D341Med (cell line): ENCODE measurements at places on chromosomes 12 and 14.
A peak's percentile ranks its signal among the peaks of the same experiment; 100 is the strongest.

- DNase-seq, result no peak
Measured at GRCh38 chr14:91882369-91882768, 15.0 kb upstream of the TC2N start.

- no peak for DNase-seq
Measured at GRCh38 chr12:21559855-21560569, 33.9 kb downstream of the SPX start.

- DNase-seq, result no peak
Measured at GRCh38 chr14:58805605-58806409, 168.0 kb downstream of the DACT1 start.

- no peak for DNase-seq
Measured at GRCh38 chr12:16027002-16027401, 115.9 kb downstream of the DERA start.

DNA sequence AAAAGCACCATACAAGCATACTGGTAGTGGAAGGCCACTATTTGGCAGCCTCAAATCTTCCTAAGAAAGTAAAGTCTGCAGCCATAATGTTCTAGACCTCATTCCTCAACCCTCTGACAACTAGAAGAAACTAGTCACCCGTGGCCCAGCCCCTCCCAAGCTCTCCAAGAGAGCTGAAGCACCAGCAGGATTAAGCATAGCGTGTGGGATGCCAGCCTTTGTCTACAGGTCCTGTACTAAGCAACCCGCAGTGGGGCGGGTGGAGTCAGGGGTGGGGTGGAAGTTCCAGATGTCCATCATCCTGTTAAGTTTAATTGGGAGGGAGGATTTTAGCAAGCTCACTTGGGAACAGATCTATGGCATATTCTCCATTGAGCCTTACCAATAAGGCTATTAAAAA, 14.2 kb downstream of the SLC11A2 start:
- DNase-seq, result peak; percentile 86

DNA sequence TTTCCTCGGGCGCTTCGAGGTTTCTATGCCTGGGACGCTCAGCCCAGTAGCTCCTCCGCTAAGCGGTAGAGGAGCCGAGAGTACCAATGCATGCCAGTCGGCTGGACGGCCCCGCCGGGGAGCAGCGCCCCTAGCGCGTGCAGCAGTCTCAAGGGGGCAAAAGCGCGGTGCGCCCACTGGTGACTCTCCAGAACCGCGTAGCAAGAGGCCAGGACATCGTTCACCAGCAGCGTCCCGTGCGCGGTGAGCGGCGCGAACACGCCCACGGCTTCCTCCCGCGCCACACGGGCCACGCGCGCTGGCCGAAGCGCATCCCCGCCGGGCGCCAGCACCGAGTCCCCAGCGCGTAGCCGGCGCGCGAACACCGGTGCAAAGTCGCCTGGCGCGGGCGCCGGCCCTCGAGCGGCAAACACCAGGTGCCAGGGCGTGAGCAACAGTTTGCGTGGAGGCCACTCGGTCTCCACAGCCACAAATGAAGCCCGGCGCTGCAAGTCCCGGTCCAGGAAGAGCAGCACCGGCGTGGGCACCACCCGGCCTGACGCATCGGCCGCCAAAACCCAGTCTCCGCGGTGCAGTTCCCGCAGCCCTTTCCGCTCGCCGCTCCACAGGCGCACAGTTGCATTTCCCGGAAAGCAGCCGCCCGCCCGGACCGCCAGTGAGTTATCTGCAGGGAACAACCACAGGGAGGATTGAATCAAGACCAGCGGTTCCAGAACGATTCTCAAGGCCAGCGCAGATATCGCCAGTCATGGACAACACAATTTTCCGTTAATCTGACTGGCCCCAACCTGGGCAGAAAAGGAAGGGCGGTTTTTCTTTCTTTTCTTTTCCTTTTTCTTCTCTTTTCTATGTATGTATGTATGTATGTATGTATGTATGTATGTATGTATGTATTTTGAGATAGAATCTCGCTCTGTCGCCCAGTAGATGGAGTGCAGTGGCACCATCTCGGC, 4.5 kb downstream of the DHH start:
- DNase-seq, result no peak

- no peak for DNase-seq
Measured at GRCh38 chr14:59221568-59221967, 33.1 kb downstream of the DAAM1 start.

DNA sequence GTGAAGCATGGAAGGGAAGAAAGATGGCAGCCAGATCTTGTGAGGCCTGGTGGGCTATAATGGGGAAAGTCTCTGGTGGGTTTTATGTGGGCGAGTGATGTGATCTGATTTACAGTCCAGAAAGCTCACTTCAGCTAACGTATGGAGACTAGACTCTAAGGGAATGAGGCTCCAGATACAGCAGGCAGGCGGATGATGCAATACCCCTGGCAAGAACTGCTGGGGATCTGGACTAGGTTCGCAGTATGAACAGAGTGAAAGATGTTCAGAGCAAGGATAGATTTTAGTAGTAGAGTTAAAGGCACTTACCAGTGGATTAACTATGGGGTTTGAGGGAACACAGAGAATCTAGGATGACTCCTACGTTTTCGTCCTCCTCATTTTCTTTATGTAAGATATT, 253.1 kb downstream of the ANO2 start:
- DNase-seq, result no peak

DNA sequence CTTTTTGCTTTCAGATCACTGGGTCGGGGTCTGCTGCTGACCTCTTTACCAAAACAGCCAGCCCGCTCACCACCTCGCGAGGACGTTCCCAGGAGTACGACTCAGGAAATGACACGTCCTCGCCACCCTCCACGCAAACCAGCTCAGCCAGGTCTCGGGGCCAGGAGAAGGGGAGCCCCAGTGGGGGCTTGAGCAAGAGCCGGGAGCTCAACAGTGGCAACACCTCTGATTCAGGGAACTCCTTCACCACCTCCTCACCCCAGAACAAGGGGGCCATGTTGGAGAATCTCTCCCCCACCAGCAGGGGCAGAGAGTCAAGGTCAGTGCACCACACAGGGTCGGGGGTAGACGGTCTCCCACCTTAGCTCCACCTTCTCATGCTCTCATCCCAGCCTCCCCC, 33.4 kb upstream of the HSPB8 start:
- DNase-seq, result no peak

GRCh38 chr14:73467377-73467776, 9.0 kb upstream of the NUMB start:
- no peak for DNase-seq

DNA sequence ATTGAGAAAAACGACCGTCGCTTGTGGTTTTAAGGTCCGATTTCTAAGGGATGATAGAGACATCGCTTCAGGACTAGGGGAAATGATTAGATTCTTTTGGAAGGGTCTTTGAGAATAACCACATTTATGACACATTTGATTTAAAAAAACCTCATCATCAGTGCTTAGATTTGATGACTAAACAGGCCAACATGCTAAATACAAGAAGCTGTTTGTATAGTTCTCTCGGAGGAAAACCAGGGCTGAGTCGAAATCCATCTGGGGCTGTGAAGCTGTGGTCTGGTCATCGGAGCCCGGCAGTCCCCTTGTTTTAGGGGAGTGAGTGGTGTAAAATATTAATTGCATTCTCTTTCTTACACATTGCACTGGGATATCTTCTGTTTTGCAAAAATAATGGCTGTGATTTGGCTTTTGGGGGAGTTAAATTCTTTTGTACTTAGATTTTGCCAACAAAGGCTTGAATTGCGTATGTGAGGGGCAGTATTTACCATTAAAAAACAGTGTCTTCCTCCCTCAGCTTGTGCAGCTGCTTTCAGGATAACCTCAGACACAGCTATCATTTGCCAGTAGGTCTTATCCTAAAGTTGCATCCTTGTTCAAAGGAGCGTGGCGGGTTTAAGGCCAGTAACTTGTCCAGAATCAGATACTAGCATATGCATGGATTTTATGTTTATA, 550 bp downstream of the GNG2 start:
- DNase-seq, result no peak

DNA sequence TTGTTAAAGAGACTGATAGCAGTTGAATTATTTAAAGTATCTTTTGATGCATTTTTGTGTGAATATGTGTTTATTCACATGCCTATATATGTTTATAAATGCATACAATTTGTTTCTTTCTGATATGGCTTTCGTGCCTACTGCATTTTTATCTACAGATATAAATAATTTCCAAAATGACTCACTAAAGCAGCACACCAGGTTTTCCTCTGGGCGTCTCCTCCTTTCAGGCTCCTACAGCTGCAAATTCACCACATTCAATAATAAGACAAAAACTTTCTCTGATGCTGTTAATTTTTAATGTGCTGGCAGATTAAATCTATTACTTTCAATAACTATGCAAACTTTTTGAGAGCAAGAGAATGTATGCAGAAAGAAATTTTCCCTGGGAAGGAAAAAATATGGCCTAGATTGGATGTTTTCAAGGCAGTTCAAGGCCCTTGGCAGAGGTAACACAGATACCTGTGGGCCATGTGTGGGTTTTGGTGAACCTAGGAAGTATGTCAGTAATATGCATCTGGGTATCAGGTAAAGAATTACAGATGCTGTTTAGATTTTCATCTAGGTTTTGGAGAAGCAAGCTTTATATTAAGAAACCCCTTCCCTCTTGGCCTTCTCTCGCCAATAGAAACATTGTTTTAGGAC, 381.8 kb downstream of the EGLN3 start:
- DNase-seq, result no peak

GRCh38 chr12:53890081-53890480, 48.5 kb upstream of the HOXC13 start:
- no peak for DNase-seq

DNA sequence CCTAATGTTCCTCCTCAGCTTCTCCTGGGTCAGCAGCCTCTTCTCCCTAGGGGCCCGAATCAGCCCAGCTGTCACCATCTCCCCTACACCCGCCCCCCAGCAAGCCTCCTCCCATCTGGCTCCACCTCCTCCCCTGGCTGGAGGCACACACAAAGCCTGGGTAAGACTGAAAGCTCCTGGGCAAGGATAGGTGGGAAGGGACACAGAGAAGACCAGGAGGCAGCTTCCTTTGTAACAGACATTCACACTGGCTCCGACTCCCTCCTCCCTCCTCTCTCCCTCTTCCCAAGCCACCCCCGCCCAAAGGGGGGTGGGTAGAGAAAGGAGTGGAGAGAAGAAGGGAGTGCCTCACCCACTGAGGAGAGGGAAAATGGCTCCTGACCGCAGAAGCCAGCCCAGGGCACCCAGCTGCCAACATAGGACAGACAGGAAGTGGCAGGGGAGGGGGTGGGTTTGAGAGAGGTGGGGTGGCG, 4.0 kb downstream of the CHD4 start:
- peak; percentile 89 for DNase-seq

DNA sequence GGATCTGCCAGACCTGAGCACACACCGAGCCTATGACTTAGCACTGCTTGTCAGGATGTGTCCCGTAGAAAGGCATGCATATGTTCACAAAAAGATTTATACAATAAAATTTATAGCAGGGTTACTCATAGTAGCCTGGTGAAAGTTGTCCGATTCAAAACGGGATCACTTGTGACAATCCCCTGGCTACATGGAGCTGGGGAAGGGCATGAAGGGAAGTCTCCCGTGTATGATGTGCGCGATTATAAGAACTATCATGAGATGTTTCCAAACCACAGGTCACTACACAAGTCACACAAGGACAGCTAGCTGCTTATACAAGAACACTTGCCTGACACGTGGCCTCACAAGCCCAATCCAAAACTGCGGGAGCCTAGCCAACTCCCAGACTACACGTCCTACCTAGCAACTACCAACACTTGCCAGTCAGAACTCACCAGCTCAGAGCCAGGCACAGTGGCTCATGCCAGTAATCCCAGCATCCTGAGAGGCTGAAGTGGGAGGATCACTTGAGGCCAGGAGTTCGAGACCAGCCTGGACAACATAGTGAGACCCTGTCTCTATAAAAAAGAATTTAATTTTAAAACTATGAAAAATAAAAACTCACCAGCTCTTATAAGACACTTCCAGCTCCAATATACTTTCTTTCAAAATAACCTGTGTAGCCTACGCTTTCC, 7.5 kb upstream of the CDCA4 start:
- no peak for DNase-seq

- no peak for DNase-seq
Measured at GRCh38 chr12:38983117-38983571, 77.8 kb upstream of the CPNE8 start.

- DNase-seq, result no peak
Measured at GRCh38 chr14:101361451-101362433, 199.6 kb upstream of the DIO3 start.

GRCh38 chr12:105783983-105784947, 354.5 kb downstream of the NUAK1 start:
- no peak for DNase-seq

DNA sequence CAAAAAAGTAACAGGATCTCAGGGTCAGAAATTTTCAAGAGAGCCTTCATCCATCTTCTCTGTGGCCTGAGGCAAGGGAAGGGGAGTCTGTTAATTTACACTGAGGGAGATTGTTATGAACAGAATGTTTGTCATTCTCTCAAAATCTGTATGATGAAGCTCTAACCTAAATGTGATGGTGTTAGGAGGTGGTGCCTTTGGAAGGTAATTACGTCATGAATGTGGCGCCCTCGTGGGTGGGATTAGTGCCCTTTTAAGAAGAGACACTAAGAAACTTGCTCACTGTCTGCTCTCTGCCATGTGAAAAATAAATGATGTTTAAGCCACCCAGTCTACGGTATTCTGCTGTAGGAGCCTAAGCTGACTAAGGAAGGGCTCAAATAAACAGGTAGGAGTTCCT, 521.6 kb downstream of the SNAPC1 start:
- no peak for DNase-seq

- DNase-seq, result no peak
Measured at GRCh38 chr14:50028458-50028857, 87.9 kb downstream of the VCPKMT start.

- DNase-seq, result peak; percentile 34
Measured at GRCh38 chr12:119990382-119990874, 1.4 kb downstream of the BICDL1 start.

- DNase-seq, result no peak
Measured at GRCh38 chr12:108381787-108382436, 42.8 kb upstream of the CMKLR1 start.

DNA sequence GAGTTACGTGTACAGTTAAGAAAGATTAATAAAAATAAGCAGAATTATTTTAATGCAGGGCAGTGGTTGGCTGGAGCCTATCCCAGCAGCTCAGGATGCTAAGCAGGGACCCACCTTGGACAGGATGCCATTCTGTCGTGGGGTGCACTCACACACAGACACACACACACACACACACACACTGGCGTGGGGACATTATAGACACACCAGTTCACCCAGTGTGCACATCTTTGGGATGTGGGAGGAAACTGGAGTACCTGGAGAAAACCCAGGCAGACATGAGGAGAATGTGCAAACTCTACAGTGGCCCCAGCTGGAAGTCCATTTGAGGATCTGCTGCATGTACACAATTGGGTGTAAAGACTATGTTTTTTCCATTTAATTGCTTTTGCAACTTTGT, 12.8 kb upstream of the IFI27L2 start:
- DNase-seq, result no peak

GRCh38 chr14:99544991-99545390, 59.0 kb downstream of the CCDC85C start:
- DNase-seq, result no peak

DNA sequence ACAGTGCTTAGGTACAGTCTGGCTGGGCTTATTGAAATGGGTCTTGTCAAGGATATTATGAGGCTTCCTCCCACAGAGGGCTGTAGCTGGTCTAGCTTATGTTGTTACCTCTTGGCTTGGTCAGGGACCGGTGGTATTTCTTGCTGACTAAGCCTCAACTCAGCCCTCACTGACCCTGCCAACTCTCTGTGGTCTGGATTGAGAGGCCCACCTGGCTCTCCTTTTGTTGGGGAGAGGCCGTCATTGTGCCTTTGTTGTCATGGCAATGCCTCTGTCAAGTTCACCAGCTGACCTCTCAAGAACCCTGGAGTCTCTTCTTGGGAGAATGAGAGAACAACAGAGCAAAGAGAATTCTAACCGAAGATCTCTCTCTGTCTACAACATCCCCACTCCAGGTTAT, 245.6 kb upstream of the NPAS3 start:
- no peak for DNase-seq
